ENCODE measurements at places on chromosomes 4 and X.
A peak's percentile ranks its signal among the peaks of the same experiment; 100 is the strongest.

GRCh38 chrX:1788300-1788911, 173.5 kb downstream of the ASMT start:
- no peak for DNase-seq

DNA sequence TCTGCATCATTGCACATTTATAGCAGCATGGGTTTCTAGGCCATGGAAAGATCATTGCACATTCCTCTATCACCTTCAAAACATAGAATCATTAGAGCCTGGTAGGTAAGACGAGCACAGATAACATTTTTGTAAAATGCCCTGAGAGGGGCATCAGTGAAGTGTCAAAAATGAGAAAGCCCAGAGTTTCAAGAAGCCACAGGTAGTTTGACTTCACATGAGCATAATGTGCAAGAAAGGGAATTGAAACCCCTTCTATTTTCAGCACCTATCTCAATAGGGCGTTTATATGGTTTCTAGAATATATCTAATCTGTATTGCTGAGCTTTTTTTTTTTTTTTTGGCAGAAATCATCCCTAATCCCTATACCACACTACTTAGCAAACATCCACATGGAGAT, 2441.7 kb downstream of the ARAP2 start:
- no peak for DNase-seq

GRCh38 chr4:99324361-99324760, 3.2 kb upstream of the ADH1B start:
- DNase-seq = no peak

DNA sequence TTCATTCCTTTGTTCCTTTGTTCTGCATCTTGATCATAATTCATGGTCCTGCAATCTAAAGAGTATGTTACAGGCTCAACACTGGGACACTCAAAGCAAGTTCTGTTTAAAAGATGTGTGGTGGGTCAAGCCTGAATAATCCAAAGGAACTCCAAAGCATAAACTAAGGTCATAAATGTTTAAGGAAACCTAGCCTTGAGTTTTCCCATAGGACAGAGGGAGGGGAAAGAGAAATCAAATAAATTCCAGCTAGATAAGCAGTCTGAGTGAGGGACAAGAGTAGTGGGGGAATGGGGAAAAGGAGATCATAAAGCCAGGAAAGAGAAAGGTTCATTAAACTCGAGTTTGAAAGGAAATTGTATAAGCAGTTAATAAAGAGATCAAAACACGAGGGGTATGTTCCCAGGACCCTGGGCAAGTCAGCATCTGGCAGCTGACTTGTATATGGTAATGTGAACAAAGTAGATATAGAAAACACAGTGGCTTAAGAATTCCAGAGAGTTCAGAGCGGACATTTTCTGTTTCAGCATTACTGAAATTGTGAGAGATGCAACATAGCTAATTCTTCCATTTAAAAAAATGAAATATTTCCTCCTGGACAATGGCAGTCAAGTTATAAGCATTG, 125.8 kb upstream of the EDNRA start:
- no peak for DNase-seq

DNA sequence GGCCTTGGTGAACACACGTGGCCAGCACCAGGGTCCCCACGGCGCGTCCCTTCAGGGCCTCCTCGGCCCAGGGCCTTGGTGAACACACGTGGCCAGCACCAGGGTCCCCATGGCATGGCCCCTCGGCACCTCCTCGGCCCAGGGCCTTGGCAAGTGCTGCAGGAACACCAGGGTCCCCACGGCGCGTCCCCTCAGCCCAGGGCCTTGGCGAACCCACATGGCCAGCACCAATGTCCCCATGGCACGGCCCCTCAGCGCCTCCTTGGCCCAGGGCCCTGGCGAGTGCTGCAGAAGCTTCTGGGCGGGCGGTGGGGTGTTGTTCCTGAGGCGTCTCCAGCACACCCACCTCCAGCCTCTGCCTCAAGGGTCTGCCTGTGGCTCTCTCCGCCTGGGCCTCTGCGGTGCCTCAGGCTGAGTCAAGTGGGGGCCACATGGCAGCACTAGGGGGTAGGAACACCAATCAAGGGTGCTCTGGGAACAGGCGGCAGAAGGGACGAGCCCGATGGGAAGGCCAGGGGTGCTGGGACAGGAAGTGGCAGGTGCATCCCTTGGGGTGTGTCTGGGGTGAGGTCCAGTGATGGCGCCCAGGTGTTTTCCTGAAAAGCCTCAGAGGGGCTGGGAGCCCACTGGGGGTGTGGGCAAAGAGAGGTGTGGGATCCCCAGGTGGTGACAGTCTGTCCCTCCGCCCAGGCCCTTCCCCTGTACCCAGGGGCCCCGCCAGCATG, 41.8 kb upstream of the CPLX1 start:
- no peak for DNase-seq

GRCh38 chrX:107699616-107700015, 71.3 kb downstream of the PRPS1 start:
- DNase-seq = no peak

DNA sequence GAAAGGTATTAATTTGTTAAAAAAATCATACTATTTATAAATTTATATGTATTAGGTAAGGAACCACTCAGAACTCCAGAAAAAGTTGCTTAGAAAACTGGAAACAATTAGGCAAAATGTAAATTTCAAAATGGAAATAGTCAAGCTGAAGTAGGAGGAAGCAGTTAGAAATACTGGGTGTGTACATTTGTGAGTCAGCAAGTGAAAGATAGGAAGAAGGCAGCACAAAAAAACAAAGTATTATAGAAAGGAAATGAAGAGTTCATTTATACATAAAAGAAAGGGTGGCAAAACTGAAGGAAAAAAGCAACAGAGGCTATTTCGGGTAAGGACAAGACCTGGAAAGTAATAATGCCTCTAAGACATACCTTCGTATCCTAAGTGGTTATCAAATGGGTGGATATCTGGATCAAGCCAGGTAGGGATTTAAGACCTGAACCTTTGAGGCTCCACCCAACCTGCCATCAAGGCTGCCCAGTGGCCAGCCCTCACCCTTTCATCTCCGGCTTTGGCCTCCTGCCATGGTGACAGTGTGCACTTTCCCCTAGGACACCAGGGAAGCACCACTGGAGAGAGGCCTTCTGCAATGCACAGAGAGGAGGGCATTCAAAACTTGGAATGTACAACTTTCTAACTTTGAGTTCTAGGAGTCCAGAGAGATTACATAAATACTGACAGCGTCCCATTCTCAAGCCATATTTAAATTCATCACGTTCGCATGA, at the start of gene LRRC66:
Gene LRRC66 (minus strand): TSS at position 428 of the 722 bp plus-strand sequence. CDS start 2,750 bp downstream, outside the sequence.
- no peak for DNase-seq

- no peak for DNase-seq
Measured at GRCh38 chrX:52422884-52423283, 54.1 kb downstream of the XAGE2 start.

GRCh38 chrX:78839711-78840110, 92.2 kb downstream of the LPAR4 start:
- DNase-seq = no peak

DNA sequence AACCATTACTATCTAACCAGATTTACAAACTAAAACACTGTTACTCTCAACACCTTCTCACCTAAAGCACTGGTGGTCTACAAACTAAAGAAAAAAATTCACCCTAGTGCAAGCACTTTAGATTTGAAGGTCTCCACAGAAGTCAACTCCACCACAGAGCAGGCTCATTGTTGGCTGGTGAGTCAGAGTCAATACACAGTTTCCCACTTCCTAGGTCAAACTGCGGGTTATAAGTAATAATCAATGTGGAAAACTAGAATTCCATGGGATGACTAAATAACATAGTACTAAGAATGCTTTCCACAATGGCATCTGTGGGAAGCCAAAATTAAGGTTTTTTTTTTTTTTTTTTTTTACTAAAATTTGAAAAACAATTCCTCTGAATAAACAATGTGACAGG, 191.8 kb downstream of the PDGFC start:
- no peak for DNase-seq

DNA sequence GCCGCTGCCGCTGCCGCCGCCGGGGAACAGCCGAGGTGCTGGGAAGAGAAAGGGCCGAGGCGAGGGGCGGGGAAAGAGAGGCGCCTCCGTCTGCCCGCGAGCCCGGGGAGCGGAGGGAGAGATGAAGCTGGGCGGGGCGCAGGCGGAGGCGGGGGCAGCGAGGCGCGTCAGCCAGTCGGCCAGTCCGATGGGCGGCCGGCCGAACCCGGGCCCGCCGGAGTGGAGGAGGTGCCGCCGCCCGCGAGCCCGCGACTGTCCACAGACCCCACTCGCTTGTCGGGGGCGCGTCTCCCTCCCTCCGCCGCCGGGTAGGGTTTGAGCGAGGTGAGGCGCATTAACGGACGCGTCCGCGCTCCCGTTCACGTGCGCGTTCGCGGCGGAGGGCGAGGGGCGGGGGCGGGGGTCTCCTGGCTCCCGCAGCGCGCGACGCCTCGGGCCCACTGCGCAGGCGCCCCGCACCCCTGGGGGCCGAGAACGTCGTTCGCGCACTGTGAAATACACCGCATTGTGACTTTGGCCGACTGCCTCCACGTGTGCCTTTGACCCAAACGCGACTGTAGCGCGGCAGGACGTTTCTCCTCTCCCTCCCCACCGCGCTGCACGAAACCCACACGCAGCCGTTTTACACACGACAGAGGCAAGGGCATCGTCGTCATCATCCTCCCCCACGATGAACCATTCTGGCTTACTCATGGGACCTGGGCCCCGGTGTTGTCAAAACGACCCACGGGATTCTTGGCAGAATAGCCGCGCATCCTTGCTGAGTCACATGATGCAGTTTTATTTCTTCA, at the start of gene NUDT11:
Gene NUDT11 (minus strand): TSS at position 92 of the 791 bp plus-strand sequence. CDS start 148 bp downstream, outside the sequence.
- no peak for DNase-seq

- DNase-seq = no peak
Measured at GRCh38 chr4:141957416-141957815, 321.0 kb downstream of the IL15 start.

DNA sequence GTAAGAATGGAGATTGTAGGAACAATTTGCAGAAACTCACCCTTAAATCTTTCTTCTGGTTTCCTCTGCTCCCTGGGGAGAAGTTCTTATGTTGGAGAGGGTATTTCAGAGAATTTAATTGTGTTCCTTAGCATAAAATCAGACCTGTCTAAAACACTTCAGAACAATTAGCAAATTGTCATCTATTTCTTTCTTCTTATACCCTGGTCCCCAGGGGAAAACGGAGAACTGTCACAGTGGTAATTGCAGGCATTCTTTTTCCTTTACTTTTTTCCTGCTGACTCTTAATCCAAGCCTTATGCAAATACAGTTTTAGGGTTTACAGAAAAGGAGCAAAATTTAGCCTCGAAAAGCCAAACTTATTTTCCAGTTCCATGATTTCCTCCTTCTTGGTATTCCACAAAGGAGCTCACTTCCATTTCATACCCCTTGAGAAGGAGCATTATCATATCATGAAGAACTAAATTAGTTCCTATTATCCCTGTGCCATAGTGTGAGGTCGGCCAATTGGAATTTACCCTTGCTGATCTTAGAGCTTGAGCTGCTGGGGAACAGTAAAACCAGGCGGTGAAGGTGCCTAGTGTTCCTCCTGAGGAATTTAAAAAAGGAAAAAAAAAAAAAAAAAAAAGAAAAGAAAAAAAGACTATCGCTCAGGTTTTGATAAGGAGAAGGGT, 173.8 kb downstream of the IL15 start:
- no peak for DNase-seq

- no peak for DNase-seq
Measured at GRCh38 chrX:21632027-21632426, 26.1 kb downstream of the KLHL34 start.

- DNase-seq = no peak
Measured at GRCh38 chr4:181278941-181279340, 964.3 kb upstream of the TENM3 start.

GRCh38 chr4:128591482-128591881, 218.0 kb upstream of the JADE1 start:
- no peak for DNase-seq

DNA sequence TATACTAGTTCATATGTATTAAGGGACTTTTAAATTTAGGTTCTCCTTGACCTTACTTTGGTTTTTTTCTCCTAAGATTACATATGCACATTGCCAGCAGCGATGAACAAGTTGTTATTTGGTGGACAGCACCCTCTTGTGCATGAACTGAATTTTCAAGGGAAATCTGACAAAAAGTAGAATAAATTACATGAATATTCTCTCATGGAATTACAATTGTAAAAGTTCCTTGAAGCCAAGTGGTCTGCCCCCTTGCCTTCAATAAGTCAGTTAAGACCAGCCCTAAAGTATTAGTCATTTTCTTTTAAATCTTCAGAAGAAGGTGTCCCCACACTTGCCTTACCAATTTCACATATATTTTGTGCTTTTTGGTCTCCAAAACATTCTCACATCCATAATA, 30.7 kb upstream of the SMARCA5 start:
- DNase-seq = no peak

GRCh38 chrX:3990569-3990968, 277.1 kb upstream of the PRKX start:
- no peak for DNase-seq

- no peak for DNase-seq
Measured at GRCh38 chr4:53695540-53696463, 104.5 kb upstream of the LNX1 start.

- DNase-seq = no peak
Measured at GRCh38 chrX:26411045-26411444, 195.1 kb downstream of the MAGEB5 start.

GRCh38 chr4:131613086-131613823, 1535.8 kb upstream of the PCDH10 start:
- DNase-seq = no peak

DNA sequence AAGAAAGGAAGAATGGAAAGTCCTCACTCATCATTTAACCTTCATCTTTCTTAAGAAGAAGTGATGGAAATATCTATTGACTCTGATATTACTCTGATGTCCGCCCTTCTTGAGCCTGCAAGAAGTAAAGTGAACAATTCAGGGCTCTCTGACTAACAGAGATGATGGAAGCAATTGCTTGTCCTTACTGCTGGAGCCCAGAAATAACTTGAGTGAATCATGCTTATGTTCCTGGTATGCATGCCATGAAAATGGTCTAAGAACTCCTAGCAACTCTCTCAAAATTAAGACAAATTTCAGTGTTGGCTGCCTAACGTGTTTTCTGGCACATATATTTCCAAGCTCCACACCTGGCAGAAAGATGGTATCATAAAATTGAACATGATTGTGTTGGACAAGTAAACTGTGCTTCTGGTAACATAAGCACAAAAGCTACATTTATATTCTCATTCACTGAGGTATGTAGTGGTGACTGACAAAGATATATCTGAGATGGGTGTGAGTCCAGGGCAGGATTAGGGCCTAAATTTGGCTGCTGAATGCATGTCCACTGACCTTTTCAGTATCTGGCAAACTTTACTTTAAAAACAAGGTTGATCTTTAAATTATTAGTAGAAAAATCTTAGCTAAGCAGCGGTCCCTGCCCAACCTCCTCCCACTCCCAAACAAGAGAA, 109.2 kb upstream of the OTUD4 start:
- no peak for DNase-seq

GRCh38 chrX:38081909-38082308, 75.6 kb downstream of the SYTL5 start:
- no peak for DNase-seq

- DNase-seq = peak; percentile 4
Measured at GRCh38 chr4:138919094-138919936, 96.3 kb upstream of the NOCT start.

DNA sequence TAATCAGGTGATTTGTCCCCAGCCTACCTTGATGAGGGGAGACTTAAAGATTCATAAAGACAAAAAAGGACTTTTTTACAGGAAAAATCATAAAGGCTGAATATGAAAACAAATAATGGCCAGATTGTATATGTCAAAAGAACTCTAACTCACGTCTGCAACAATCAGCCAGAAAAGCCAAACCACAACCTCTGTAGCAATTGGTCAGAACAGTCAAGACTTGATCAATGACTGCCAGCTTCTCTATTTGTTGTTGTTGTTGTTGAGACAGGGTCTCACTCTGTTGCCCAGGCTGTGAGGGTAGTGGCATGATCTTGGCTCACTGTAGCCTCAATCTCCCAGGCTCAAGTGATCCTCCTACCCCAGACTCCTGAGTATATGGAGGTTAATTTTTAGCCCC, 35.9 kb upstream of the PPA2 start:
- no peak for DNase-seq

All from stimulated activated CD8-positive, alpha-beta memory T cell treated with anti-CD3 and anti-CD28 coated beads, Interleukin-15, amount 100 ng/mL, for 4 hours (primary cell).